ENCODE measurements at places on chromosomes 3 and 15. TPM values are rescaled to one million over a fixed set of nuclear protein-coding genes. Genes with fewer than 3 reads are reported as not detected.

GRCh38 chr3:126927401-126927750 lies 55.5 kb upstream of the PLXNA1 start:
- H3K36me3 ChIP-seq = no peaks in the 10 kb centered on the region
- no peak for DNase-seq
- no peaks in the 10 kb centered on the region for H3K27me3 ChIP-seq

GRCh38 chr3:118793176-118793575 lies 241.5 kb downstream of the IGSF11 start:
- no peaks in the 10 kb centered on the region for H3K27me3 ChIP-seq

DNA sequence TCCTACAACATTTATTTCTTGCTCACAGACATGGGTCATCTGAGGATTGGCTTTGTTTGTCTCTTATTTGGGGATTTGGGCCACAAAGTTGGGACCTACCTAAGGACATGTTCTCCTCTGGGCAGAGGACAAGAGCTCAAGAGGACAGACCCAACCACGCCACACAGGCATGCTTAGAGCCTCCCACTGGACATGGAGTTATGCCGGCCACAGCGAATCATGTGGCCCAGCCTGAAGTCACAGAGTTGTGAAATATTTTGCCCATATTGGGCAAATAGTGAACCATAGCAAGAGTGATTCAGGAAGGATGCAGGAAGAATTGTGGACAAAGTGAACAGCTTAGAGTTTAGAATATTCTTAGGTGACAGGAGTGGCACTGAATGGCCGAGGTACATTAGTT lies 9.9 kb downstream of the TRAK1 start:
- H3K27ac ChIP-seq = no peak overlapping the region
- no peak for DNase-seq
- no peak overlapping the region for H3K4me3 ChIP-seq
- H3K4me1 ChIP-seq = no peaks in the 10 kb centered on the region

The COLQ gene
- total RNA-seq = 10.2 TPM

GRCh38 chr15:50828610-50829206 lies 63.2 kb upstream of the SPPL2A start:
- H3K27ac ChIP-seq = no peak overlapping the region
- H3K27me3 ChIP-seq = no peaks in the 10 kb centered on the region
- no peaks in the 10 kb centered on the region for H3K36me3 ChIP-seq

DNA sequence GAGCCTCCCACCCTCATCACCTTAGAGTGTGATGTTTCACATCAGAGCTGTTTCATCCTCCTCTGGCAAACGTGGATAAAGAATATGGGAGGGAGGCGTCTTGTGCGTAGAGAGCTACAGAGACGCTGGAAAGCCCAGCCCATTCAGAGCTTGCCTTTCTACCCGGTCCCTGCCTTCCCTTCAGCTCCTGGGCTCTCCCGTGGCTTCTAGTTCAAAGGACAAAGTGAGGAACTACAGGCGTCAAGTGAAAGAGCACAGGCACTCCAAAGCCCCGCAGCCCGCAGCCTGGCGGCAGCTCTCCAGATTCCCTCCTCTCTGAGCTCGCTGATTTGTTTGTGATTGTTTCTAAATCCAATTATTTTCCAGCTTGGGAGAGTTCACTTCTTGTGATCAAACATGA lies 197.1 kb upstream of the IGF1R start:
- H3K36me3 ChIP-seq = no peaks in the 10 kb centered on the region
- DNase-seq = no peak
- no peaks in the 10 kb centered on the region for H3K27me3 ChIP-seq
- no peaks in the 10 kb centered on the region for H3K4me1 ChIP-seq
- H3K27ac ChIP-seq = no peak overlapping the region
- no peak overlapping the region for H3K4me3 ChIP-seq

DNA sequence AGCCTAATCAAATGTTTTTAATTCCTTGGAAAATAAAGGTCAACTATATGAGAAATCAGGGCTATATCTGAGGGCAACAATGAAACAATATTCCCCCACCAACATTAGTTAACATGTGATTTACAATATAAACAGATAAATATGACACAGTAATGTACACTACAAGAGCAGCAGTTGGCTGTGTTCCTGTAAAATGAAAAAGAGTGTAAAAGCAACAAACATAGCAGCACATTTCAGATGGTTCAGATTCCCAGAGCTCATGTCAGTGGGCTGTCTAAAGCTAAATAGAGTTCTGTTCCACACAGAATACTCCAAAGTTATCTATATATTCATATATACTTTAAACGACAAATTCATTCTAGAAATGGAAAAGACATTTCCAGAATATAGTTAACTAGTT lies 42.6 kb downstream of the ANKRD28 start:
- no peak overlapping the region for H3K27ac ChIP-seq
- no peaks in the 10 kb centered on the region for H3K4me1 ChIP-seq
- DNase-seq = no peak

The SPINK8 gene
- total RNA-seq = not detected

- H3K27ac ChIP-seq = no peak overlapping the region
- no peaks in the 10 kb centered on the region for H3K27me3 ChIP-seq
- H3K4me1 ChIP-seq = no peaks in the 10 kb centered on the region
Observed at GRCh38 chr3:159761369-159761768, 227.3 kb upstream of the IL12A start.

The TLR9 gene
- 2.9 TPM for total RNA-seq

The NANOGP8 gene
- not detected for total RNA-seq

GRCh38 chr3:25854635-25855034 lies 64.7 kb downstream of the OXSM start:
- no peak for DNase-seq
- H3K4me1 ChIP-seq = no peaks in the 10 kb centered on the region
- no peaks in the 10 kb centered on the region for H3K27me3 ChIP-seq

- no peak overlapping the region for H3K27ac ChIP-seq
- H3K36me3 ChIP-seq = no peaks in the 10 kb centered on the region
- H3K27me3 ChIP-seq = no peaks in the 10 kb centered on the region
- no peak overlapping the region for H3K4me3 ChIP-seq
- H3K4me1 ChIP-seq = peaks cover 3% of the 10 kb centered on the region
- no peak for DNase-seq
Observed at GRCh38 chr3:156160647-156161046, 40.3 kb downstream of the KCNAB1 start.

DNA sequence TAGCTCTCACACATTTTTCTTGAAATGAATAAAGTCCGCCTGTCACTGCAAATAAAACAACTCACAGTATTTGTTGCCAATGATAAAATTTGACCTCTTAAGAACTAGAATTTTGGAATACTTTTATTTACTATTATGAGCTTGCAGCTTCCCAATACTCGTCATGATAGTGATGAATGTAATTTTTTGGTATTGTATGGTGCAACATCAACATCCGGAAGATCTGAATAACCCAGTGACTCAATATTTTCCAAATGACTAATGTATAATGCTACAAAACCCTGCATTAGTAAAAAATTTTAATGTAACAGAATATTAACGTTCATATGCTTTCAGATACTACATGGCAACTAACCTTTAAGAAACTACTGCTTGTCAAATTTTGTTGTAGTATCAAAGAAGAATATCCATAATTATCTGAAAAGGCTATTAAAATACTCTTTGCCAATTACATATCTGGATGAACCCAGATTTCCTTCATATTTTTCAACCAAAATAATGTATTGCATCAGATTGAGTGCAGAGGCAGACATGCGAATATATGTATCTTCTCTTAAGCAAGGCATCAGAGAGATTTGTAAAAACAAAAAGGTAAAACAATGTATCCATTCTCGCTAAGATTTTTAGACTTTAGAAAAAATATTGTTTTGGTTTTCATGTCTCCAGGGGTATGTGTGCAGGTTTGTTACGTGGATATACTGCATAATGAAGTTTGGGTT lies 95.3 kb downstream of the IGF2BP2 start:
- no peaks in the 10 kb centered on the region for H3K4me1 ChIP-seq
- H3K27me3 ChIP-seq = no peaks in the 10 kb centered on the region
- no peaks in the 10 kb centered on the region for H3K36me3 ChIP-seq
- no peak overlapping the region for H3K27ac ChIP-seq
- DNase-seq = no peak

The ESYT3 gene
- total RNA-seq = 0.10 TPM

The SLC28A1 gene
- total RNA-seq = not detected

DNA sequence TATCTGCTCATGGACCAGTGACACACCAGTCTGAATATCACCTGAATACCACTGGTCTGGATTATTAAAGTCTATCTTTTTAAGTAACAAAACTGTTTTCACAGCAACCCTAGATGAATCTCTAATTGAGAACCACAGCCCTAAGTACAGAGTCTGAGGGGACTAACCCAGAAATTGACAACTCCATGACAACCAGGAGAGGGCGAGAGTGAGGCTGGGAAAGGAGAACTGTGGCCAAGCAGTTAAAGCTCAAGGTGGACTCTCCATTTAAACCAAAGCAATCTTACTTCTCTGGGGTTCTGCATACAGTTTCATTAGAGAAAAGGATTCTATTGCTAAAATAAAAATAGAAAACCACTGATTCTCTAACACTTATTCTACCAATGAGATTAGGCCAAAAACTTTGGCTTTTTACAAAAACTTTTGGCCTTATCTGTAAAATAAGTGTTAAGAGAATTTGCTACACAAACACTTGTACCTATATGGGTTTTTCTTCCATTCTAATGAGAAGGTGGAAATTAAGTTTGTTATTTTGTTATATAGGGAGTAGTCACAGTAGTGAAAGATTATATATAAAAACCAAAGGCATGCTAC lies 11.4 kb downstream of the NEK10 start:
- H3K27me3 ChIP-seq = no peaks in the 10 kb centered on the region
- no peaks in the 10 kb centered on the region for H3K36me3 ChIP-seq
- peaks cover 8% of the 10 kb centered on the region for H3K4me1 ChIP-seq
- no peak overlapping the region for H3K4me3 ChIP-seq

DNA sequence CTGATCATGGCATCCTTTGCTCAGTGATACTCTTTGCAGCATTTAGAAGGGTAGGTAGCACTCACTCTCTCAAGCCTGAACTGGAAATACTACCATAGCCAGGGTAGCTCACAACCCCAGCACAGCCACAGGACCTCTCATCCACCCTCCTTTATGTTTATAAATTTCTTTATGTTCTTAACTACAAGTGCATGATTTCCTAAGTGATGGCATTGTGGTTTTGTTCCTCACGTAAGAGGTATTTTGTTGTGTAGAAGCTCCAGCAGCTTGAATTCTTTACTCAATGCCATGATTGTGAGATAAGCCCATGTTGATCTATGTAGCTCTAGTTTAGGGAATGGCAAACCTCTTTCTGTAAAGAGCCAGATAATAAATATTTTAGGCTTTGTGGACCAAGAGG lies 7.9 kb upstream of the RTP3 start:
- H3K4me3 ChIP-seq = no peak overlapping the region
- H3K27me3 ChIP-seq = no peaks in the 10 kb centered on the region
- DNase-seq = no peak
- peaks cover 16% of the 10 kb centered on the region for H3K4me1 ChIP-seq
- H3K36me3 ChIP-seq = no peaks in the 10 kb centered on the region

GRCh38 chr3:138941259-138941885 lies 5.6 kb downstream of the FOXL2 start:
- no peak for DNase-seq
- no peaks in the 10 kb centered on the region for H3K36me3 ChIP-seq
- peaks cover 16% of the 10 kb centered on the region for H3K4me1 ChIP-seq
- H3K27me3 ChIP-seq = peaks cover 89% of the 10 kb centered on the region

- no peak for DNase-seq
- no peaks in the 10 kb centered on the region for H3K27me3 ChIP-seq
- no peaks in the 10 kb centered on the region for H3K4me1 ChIP-seq
- H3K27ac ChIP-seq = no peak overlapping the region
- no peak overlapping the region for H3K4me3 ChIP-seq
Observed at GRCh38 chr3:99118381-99118780, 216.9 kb upstream of the DCBLD2 start.

DNA sequence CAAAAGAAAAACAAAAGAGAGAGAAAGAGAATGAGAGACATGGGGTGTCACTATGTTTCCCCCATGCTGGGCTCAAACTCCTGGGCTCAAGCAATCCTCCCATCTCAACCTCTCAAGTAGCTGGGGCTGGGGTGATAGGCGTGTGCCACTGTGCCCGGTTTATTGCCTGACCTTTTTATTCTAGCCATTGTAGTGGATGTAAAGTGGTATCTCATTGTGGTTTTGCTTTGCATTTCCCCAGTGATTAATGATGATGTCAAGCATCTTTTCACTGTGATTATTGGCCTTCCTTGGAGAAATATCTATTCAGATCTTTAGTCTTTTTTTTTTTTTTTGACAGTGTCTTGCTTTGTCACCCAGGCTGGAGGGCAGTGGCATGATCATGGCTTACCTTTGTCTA lies 37.7 kb upstream of the GK5 start:
- no peak for DNase-seq
- H3K27ac ChIP-seq = no peak overlapping the region
- H3K36me3 ChIP-seq = no peaks in the 10 kb centered on the region
- no peaks in the 10 kb centered on the region for H3K27me3 ChIP-seq

GRCh38 chr3:128950223-128950938 lies 43.5 kb downstream of the CFAP92 start:
- H3K27ac ChIP-seq = no peak overlapping the region
- no peaks in the 10 kb centered on the region for H3K27me3 ChIP-seq
- no peak overlapping the region for H3K4me3 ChIP-seq
- H3K36me3 ChIP-seq = no peaks in the 10 kb centered on the region
- DNase-seq = no peak
- no peaks in the 10 kb centered on the region for H3K4me1 ChIP-seq
